Osteoblast (primary cell): ENCODE measurements at places on chromosomes 1 and 21.

DNA sequence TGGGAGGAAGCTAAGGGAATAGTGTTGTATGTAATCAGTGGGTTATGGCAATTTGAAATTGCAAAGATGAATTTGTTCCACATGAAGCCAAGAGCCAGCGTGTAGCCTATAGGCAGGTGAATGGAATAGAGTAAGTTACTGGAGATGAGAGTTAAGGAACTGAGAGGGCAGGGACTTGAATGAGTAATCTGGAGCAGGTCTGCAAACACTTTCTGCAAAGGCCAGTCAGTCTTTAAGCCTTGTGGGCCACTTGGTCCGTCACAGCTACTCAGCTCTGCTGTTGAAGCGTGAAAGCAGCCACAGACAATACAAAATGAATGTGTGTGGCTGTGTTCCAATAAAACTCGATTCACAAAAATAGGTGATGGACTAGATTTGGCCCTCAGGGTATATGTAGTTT lies 29.2 kb downstream of the SZT2 start:
- no peak for DNase-seq

- no peak for DNase-seq
Observed at GRCh38 chr1:156232201-156232894, 9.6 kb upstream of the BGLAP start.

DNA sequence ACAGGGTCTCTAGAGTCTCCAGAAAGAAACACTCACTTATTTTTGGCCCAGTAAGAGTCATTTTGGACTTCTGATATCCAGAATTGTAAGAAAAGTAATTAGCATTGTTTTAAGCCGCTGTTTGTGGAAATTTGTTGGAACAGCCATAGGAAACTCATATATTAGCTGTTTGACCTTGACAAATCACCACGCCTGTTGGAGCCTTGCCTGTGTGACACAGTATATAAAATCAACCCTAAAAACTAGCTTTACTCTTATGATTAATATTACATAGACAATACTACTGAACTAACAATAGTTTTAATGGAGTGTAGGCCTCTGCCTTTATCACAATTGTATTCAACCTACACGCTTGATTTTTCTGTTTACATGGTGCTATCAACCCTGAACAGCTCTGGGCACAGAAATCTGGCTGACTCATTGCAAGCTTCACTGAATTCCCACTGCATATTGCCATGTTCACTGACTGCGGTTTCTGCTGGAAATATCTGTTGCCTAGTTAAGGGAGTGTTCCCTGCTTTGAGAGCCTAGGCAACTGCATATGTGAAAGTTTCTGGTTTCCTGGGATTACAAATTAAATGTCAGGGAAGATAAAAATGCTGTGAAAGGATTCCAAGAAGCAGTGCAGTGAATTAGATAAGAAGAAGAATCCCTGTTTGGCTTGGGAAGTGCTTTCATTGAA lies 419.5 kb upstream of the DEPDC1 start:
- DNase-seq: peak; percentile 48

DNA sequence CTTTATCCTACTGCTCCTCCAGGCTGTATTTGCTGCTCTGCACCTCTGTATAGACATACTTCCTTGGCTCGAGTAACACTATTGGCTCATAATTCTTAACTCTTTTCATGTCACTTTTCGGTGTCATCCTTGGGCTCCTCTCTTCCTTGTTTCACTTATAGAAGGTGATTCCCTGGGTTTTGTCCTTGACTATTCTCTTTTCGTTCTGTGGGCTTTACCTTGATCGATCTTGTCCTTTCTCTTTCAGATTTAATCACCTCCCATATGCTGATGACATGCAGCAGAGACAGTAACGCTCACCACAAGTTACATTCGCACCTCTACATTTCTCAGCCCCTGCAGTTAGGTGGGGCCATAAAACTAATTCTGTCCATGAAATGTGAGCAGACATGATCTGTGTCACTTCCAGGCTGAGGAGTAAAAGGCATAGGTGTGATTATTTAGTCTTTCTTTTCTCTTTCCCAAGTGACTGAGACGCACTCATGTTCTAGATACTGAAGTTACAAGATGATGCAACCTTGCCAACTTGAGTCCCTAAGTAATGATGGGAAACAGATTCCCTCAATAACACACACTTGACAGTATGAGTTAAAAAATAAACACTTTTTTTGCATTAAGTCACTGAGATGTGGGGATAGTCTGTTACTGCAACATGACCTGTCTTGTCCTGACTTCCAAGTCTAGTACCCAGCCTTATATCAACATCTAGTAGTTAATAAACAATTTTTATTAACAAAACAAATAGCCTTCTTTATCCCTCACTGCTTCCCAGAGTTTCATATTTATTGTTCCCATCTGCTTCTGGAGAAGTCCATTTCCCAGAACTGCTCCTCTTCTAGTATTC lies 49.9 kb upstream of the HAO2 start:
- DNase-seq: no peak

GRCh38 chr1:199084293-199084692 lies 445.5 kb downstream of the PTPRC start:
- peak; percentile 18 for DNase-seq

GRCh38 chr1:213423605-213424004 lies 372.6 kb downstream of the RPS6KC1 start:
- no peak for DNase-seq

GRCh38 chr1:6975331-6976043 lies 190.2 kb downstream of the CAMTA1 start:
- DNase-seq: peak; percentile 17

DNA sequence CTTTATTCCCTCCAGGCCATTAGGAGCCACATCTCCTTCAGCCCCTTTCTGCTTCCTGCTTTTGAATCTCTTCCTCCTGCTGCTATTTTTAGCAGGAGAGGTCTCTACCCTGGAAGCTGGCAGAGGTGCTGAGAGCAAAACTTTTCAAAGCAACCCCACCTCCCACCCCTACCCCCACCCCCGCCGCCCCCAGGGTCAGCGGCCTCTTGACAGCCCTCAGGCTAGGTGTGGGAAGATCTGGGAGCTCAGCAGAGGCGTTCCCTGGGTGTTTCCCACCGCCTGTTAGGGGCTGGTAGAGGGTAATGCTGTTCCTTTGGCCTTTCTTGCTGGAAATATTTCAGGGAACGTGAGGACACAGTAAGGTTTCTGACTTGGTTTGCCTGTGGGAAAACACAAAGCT lies 112.5 kb upstream of the CACHD1 start:
- no peak for DNase-seq

DNA sequence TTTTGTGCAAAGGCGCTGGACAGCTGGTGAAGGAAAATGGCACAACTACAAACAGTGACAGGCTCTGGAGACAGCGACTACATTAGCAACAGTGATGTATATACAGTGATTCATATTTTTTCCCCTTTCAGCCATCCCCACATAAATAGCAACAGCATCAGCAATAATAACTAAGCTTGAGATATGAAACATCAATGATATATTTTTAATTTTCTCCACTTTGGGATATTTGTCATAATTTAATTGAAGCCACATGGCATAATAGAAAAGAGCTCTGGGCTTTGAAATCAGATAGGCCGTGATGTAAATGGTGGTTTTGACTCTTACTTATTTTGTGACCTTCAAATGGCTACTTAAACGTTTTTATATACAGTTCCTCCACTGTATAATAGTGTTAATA lies 764.3 kb upstream of the PRMT6 start:
- DNase-seq: no peak

DNA sequence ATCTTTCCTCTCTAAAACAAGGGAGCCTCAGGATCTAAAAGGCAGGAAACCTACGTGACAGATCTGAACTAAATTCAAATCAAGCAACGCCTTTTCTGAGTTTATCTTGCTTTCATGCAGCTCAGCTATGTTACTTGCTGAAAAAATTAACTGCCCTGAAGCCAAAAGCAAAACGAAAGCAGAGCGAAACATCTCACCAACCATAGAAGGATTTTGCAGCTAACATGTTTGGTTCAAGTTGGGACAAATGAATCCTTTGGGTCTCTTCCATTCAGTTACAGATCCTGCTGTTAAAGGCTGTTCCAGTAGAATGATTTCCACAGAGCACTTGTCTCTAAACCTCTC lies 482 bp downstream of the SLC2A5 start:
- DNase-seq: peak; percentile 84

GRCh38 chr1:245092638-245092976 lies 62.2 kb upstream of the KIF26B start:
- no peak for DNase-seq

DNA sequence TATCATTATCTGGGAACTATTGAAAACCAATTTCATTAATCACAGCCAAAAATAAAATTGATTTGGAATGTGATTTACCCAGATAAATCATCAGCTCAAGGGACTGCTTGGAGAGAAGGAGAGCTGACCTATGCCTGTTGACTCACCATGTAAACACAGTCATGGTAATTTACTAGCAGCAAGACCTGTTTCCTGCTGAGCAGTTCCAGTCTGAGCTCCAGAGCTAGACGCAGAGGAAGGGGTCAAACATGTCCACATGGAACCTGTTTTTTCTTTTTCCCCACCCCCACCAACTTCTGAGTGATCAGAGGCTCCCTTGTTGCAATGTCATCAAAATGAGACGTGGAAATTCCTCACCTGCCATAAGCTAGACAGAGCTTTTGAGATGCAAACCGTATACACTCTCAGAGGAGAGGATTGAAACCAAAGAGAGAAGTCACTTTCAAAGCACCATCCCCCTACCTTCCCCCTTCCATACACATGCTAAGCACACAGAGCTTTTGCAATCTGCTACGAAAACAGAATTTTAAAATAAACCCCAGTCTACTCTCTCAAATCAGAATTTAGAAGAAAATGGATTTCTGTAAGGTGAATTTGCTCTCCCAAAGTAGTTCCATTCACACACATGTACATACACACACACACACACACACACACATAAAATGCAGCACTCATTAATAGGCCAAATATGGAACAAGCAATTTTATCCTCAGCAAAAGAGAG lies 55.9 kb upstream of the PTGFRN start:
- DNase-seq: peak; percentile 71

- no peak for DNase-seq
Observed at GRCh38 chr1:215766521-215766920, 199.4 kb downstream of the KCTD3 start.

DNA sequence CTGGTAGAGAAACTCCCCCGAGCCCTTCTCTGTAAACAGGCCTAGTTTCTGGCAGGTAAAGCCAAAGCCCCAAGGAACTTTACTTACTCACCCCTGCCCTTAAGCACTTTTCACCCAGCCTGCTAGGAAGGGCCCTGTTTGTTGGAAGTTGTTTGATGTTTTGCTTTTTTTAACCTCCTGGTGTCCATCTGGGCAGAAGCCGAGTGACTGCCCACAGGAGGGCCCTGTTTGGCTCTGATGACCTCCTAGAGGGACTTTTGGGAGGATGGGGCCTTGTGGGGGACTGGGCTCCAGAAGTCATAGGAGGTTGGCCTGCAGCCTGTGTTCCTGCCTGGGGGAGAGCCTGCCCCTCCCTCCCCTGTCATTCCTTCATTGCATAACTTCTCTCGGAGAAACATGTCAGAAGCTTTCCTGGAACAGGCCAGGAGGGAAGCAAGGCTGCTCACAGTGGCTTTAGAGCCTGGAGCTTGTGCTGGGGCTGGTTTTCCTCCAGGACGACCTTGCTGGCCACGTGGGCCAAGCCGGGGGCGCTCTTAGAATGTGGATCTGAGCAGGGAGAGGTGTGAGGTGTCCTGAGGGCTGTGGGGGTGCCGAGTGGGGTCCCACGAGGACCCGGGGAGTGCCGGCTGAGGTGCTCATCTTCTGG lies 33.9 kb downstream of the COQ8A start:
- DNase-seq: peak; percentile 91

DNA sequence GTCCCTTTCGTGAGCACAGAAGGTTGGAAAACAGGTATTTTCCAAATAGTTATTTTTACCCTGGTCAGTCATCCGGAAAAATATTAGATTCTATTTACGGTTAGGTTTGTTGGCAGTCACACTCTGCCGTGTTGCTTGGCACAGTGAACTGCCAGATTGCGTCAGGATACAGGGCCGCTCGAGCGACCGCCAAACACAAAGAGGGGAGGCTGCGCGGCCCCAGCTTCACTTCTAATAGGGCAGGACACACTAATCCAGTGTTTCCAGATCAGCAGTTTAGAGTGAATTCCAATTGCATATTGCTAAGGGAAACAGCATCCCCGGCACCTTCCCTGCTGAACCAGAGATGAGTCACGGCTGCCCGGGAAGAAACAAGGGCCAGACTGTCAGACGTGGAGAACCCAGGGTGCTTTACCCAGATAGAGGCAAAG lies 22.9 kb downstream of the UMODL1 start:
- DNase-seq: peak; percentile 98

DNA sequence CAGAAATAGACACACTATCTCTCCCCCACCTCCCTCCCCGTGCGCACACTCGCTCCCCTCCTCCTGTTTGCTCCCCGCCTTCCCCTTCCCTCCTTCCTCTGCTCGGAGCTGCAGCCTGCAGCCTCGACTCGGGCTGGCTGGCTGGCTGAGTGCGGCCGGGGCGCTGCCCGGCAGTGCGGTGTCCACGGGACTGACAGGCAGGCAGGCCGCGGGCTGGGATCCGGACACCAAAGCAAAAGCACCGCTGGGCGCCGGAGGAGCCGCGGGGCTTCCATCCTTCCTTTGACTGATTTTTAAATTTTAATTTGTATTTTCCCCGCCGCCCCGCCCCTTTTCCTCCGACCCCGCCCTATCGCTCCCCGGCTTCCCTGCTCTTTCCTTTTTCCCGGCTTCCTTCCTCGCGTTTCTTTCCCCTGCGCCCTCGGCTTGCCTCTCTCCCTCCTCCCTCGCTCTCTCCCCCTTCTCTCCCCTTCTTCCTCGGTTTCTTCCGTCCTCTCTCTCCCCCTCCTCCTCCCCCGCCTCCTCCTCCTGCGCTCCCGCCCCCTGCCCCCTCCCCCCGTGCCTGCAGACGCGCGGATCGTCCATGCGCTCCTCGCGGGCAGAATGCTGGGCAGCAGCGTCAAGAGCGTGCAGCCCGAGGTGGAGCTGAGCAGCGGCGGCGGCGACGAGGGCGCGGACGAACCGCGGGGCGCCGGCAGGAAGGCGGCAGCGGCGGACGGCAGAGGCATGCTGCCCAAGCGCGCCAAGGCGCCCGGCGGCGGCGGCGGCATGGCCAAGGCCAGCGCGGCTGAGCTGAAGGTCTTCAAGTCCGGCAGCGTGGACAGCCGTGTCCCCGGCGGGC lies 109.4 kb downstream of the NAV1 start:
- peak; percentile 95 for DNase-seq

DNA sequence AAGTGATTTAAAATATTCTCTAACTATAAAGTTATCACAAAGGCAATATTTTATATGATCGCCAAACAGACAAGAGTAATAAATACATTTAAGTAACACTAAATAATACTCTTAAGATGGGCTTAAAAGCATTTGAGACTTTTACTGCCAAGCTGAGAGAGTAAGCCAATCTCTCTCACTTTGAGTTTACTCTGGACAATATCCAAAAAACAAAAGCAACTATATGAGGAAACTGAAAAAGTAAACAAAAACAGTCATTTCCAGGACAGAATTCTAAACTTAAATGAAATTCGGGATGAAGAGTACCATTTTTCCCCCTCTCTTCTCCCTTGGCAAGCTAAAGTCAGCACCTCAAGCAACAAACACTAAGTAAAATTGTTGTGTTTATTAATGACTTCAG lies 173.2 kb downstream of the COP1 start:
- DNase-seq: no peak

DNA sequence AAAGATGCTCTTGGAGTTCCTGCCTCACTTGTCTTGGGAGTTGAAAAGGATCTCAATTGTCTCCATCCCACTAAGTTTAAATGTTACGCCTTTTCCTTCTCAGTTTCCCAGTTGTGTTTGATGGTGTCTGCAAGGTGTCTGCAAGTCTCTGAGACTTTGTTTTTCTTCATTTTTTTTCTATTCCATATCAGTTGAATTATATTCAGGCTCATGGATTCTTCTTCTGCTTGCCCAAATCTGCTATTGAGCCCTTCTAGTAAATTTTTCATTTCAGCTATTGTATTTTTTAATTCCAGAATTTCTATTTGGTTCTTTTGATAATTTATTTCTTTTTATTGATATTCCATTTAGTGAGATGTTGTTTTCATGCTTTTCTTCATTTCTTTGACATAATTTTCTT lies 47.4 kb upstream of the TSHB start:
- no peak for DNase-seq
